ENCODE measurements at places on chromosomes 7 and 10. TPM values are rescaled to one million over a fixed set of nuclear protein-coding genes. Genes with fewer than 3 reads are reported as not detected.
A peak's percentile ranks its signal among the peaks of the same experiment; 100 is the strongest.

The TLX1 gene
- 0.05 TPM for total RNA-seq

The MMD2 gene
- total RNA-seq = not detected

The TSPAN33 gene
- total RNA-seq = 4.3 TPM

The SPDYE2B gene
- not detected for total RNA-seq

GRCh38 chr10:124338276-124338925, 80.3 kb downstream of the OAT start:
- no peak for ATAC-seq

- no peak for ATAC-seq
Observed at GRCh38 chr10:126597211-126597610, 73.3 kb downstream of the C10orf90 start.

- no peak for ATAC-seq
Observed at GRCh38 chr7:100017300-100017699, 1.9 kb downstream of the ZKSCAN1 start.

DNA sequence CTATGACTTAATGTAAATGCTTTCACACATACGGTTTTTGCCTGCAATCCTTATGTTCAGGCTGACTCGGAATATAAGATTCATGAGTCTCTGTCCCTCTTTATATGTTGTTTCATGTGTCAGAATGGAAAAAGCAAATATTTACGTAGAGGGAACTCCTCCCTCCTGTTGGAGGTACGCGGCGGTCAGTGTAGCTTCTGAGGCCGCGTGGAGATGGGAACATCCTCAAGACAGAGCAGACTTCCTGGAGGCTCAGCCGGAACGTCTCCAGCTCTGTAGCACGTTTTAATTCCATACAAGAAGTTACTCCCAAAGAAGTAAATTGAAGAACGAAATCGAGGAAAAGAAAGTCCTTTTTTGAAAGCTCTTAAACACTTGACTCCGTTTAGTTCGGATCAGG, 248.3 kb downstream of the EBF3 start:
- no peak for ATAC-seq

GRCh38 chr10:103763374-103764202, 91.8 kb downstream of the SH3PXD2A start:
- ATAC-seq = peak; percentile 49

DNA sequence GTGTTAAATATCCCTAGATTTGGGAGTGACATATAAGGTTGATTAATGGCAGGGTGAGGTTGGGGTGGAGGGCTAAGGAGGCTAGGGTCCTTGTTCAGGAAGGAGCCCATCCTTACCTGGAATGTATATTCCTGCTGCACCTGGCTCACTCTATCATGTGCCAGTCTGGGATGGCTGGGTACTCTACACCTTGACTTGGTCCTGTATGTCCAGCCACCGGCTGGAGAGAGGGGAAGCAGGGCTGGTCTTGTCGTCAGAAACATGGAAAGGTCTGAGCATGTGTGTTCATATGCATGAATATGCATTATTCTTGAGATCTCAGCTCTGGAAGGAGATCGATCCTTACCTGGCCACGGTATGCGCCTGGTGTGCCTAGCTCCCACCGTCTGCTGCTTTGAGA, 33.2 kb downstream of the TMEM270 start:
- ATAC-seq = no peak

DNA sequence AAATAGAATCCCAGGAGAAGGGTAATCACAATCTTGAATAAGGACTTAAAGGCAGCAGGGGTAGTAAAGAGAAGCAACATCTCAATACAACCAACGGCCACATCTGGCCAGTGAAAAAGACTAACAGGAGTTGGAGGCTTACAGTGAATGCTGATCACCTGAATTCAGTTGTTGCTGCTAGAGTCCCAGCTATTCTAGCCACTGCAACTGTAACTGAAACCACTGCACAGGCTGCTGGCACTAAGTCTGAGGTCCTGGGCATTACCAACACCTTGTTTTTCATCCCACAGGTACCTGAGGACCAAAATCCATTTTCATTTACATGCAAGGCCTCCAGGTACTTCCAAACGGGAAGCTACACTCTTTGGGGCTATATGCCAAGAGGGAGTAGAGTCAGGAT, 44.4 kb downstream of the TPK1 start:
- no peak for ATAC-seq

DNA sequence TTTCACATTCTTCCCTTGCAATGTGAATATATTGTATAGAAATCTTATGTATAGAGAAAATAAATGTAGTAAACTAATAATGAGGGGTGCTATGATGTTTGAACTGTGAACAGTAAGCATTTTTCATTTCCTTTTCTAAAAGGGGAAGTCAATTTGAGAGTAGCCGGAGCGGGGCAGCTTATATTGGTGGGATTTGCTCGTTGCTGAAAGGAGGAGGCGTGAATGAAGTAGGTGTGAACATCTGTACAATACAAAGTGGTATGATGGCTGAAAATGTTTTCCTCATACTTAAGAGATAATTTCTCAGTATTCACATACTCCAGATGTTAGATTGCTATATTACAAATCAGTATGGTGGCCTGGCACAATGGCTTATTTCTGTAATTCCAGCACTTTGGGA, 87.1 kb downstream of the SRI start:
- ATAC-seq = no peak

DNA sequence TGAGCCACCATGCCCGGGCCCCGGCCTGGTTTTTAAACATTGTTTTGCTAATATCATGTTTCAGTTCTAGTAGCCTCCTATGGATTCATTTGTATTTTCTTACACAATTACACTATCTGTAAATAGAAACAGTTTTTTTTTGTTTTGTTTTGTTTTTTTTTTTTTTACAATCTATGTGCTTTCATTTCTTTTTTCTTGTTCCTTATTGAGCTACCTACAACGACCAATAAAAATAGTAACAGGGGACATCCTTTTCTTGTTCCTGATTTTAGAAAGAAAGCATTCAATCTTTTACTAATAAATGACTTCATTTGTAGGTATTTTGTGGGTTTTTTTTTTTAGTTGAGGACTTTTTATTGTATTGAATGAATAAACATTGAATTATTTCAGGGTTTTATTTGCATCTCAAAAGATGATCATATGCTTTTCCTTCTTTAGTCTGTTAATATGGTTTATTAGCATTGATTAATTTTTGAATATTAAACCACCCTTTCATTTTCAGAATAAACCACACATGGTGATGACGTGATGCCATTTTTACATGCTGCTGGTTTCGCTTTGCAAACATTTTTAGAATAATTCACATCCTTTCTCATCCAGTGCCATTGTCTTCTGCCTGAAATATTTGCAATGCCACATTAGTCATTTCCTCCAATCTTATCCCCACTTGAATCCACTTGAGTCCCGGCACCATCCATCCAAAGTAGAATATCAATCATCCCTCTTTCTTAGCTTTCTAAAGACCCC, 18.1 kb upstream of the AKR1E2 start:
- no peak for ATAC-seq

DNA sequence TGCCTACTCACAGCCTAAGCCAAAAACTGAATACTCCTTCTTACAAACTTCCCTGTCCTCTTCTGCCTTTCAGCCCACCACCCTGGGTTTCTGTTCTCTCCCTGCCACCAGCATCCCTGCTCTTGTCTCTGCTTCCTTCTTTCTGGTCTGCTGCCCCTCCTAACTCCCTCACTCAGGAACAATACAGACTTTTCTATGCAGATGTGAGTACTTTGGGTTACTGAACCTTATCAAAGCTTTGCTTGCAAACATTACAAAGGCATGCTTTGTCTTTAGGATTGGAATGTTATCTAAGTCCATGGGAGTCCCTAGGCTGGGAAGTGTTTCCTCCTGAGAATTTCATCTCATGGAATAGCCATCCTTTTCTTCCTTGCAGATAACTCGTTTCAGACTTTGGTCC, 28.9 kb downstream of the CNNM1 start:
- no peak for ATAC-seq

DNA sequence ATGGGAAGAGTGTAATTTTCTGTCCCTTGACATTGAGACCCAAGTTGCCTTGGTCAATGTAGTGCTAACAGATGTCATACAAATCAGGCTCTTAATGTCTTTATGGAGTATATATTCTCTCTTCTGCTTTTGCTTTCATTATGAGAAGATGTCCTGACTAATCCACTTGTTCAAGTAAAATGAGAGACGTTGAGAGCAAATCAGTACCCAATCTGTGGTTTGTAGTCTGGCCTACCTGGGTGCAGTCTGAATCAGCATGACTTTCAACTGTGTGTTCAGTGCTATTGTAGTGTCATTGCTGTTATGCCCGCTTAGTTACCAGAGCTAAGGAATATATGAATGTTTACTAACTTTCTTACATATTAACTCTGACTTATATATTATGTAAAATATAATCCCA, 612.4 kb downstream of the ANKRD7 start:
- no peak for ATAC-seq

DNA sequence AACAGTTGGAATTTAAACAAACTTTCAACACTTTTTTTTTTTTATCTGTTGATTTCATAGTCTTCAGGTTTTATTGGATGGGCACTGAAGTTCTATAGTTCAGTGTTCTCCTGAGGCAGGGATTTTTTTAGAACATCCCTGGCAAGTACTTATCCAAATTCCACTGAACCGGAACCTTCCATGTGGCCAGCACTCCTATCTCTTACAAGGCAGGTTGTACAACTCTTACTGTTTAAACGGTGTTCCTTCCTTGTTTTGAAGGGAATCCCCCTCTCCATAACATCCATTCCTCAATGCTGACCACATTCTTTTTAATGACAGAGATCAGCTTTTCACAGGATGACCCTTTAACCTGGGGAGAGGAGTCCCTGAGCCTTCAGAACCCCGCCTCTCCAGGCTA, 238.9 kb upstream of the CTBP2 start:
- no peak for ATAC-seq

DNA sequence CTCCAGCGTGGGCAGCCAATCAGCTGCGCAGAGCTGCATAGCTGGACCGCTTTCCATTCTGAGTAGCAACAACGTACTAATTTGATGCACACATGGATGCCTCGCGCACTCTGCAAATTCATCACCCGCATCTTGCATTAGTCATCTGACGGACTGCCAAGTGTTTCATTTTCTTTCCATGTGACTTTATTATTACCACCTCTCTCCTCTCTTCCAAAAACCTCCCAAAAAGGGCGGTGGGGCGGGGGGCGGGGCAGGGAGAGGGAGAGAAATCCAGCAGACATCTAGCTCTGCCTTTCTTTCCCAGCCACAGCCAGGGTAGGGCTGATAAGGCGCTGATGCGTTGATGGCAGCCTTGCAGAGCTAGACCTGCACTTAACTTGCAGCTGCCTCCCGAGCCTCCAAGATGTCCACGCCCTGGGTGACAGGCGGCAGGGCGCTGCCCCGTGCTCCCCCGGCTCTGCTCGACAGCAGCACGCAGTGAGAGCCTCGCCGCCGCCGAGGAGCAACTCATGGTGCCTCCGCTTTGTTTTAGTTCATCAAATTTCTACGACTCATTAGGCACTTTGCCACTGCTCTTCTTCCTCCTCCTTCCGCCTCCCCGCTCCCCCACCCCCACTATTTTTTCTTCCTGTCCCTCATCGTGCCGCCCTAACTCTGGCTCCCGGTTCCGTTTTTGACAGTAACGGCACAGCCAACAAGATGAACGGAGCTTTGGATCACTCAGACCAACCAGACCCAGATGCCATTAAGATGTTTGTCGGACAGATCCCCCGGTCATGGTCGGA, 147.3 kb downstream of the CELF2 start:
- peak; percentile 74 for ATAC-seq

- ATAC-seq = no peak
Observed at GRCh38 chr7:78043159-78043558, 244.6 kb downstream of the PHTF2 start.
